Iris pigment epithelial cell (primary cell): ENCODE measurements at places on chromosomes 4 and X.

- DNase-seq: no peak
Measured at GRCh38 chr4:15376145-15376544, 51.7 kb upstream of the C1QTNF7 start.

GRCh38 chr4:169898095-169898494 lies 128.1 kb downstream of the MFAP3L start:
- DNase-seq: no peak

DNA sequence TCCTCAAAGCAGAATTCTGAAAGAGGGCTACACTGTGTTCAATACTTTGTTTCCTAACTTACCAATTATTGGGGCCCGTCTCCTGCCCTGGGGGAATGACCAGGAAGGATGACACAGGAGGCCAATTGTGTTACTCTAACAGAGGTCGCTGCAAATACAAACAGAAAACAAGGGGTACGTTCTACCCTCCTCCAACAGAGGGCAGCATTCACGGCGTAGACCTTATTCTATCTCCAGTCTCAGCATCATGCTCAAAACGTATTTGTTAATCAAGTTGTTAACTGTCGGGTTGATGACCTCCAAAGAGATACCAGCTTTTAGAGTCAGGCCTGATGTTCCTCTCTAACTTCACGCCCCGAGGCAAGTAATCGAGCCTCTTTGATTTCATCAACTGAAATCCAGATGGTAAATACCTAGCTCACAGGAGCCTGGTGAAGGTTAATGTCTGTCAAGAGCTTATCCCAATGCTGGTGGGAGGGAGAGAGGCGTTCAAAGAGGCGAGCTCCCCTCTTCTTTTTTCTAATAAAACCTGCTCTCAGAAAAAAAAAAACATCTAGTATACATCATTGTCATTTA lies 181.0 kb upstream of the KCNIP4 start:
- peak; percentile 18 for DNase-seq

DNA sequence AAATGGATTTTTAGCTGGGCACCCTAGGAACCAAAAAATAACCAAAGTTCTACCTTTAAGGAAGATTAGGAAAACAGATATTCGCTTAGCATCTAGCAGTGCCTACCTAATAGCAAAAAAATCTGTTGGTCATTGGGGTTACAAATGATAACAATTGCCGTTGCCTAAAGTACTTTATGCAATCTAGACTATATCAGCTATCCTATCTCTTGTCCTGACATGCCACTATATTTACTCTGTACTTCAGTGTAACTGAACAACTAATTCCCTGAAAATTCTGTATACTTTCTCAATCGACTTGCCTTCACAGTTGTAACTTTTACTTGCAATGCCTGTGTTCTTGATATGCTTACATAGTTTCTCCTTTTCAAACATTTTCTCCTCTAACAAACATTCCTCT lies 282.9 kb upstream of the PCDH7 start:
- no peak for DNase-seq

DNA sequence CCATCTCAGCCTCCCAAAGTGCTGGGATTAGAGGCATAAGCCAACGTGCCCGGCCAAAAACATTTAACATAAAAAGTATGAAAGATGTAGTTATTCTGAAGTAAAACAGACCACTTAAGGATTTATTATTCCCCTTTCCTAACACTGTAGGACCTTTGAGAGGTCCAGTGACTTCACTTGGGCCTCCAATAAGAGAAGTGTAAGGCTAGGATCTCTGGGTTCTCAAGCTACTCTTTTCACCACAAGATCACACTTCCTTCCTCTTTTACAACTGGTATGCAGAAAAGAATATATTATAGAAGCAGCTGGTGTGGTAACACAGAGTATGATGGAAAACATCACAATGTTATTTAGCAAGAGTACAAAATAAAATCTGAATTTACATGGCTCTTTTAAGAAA lies 30.2 kb upstream of the CCNG2 start:
- DNase-seq: no peak

DNA sequence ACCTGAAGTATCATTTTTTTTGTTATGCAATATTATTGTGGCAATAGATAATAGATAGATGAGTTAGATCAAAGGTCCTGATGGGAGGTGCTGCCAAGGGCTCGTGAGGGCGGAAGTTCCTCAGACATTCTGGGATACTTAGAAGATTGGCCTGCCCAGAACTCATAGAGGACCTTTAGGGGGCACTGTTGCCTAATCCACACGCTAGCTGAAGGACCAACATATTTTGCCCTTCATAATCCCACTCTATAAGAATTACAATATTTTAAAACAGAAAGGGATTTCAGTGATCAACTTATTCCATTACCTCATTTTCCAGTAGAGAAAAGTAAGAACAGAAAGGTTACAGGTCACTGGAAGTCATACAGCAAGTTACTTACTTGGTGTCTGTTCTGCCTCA lies 22.9 kb upstream of the COX7B2 start:
- DNase-seq: peak; percentile 47

- peak; percentile 92 for DNase-seq
Measured at GRCh38 chrX:24242649-24243175, 71.2 kb downstream of the SUPT20HL2 start.

- no peak for DNase-seq
Measured at GRCh38 chr4:180766944-180767729, 1476.1 kb upstream of the TENM3 start.
